ENCODE measurements at places on chromosomes 4 and X. TPM values are rescaled to one million over a fixed set of nuclear protein-coding genes. Genes with fewer than 3 reads are reported as not detected.
A peak's percentile ranks its signal among the peaks of the same experiment; 100 is the strongest.

DNA sequence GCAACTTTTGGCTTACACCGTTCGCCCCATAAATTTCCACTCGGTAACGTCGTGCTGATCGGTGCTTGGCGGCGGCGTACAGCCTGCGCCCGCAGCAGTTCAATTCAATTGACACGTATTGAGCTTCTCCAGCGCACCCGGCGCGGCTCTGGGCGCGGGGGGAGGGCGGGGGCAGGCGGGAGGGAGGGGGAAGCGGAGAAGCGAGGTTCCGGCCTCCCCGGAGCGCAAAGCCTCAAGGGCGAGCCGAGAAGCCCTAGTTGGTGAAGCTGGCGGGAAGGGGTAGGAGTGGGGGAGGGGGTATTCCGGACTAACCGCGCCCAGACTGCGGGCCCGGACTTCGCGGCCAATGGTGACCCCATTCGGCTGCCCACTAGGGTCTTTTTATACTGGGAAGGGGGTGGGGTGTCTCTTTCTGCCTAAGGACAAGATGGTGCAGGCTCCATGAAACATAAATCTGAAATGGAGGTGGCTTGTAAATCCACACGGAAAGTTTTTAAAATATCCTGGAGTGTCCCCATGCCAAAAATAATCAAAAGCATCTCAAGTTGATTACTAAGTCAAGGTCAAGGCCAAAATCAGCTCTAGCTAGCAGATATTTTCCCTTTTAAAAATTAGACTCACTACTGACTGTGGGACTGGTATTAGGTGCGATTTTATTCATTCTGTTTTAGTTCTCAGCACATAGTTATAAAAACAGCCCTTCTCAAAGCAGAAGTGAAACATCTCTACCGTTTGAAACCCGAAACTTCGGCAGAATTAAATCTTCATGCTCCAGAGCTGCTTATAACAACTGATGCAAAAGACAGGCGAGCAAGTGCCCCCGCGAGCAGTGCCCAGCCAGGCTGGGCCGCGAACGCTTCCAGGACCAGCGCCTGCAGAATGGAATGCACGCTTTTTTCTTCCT is 1.5 kb upstream of the BCOR start:
- H3K36me3 ChIP-seq = peaks cover 2% of the 10 kb centered on the region
- peaks cover 12% of the 10 kb centered on the region for H3K4me1 ChIP-seq
- peak overlapping the region; percentile 86 for H3K4me3 ChIP-seq
- H3K27ac ChIP-seq = peak overlapping the region; percentile 77

GRCh38 chrX:49995107-49995731 is 72.8 kb downstream of the CLCN5 start:
- no peaks in the 10 kb centered on the region for H3K36me3 ChIP-seq
- no peak for DNase-seq
- H3K27ac ChIP-seq = no peak overlapping the region
- no peaks in the 10 kb centered on the region for H3K27me3 ChIP-seq
- no peak overlapping the region for H3K4me3 ChIP-seq
- H3K4me1 ChIP-seq = peaks cover 11% of the 10 kb centered on the region

GRCh38 chrX:109672239-109672638 is 47.3 kb upstream of the KCNE5 start:
- H3K27ac ChIP-seq = no peak overlapping the region
- H3K4me1 ChIP-seq = no peaks in the 10 kb centered on the region
- H3K36me3 ChIP-seq = peaks cover 31% of the 10 kb centered on the region
- H3K4me3 ChIP-seq = no peak overlapping the region
- no peaks in the 10 kb centered on the region for H3K27me3 ChIP-seq

DNA sequence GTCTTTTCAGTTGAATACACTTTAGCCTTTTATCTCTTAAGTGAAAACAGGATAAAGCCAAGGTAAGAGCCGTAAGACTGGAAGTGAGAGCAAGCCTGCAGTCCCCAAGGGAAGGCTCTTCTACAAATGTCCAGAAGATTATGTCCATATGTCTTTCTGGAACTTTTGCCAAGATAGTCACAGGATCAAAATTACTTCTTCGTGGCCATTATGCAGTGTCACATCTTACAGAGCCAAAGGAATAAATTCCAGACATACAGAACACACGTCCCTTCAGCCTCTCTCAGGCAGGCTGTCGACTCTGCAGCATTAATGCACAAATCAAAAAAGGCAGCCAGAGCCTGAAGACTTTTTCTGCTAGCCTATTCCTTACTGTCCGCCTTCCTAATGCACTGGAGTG is 10.9 kb upstream of the GATB start:
- H3K27me3 ChIP-seq = peaks cover 9% of the 10 kb centered on the region
- no peak overlapping the region for H3K27ac ChIP-seq
- no peaks in the 10 kb centered on the region for H3K4me1 ChIP-seq

Gene GAGE12E
- total RNA-seq = not detected

Gene WNK3
- total RNA-seq = 0.74 TPM

Data from activated CD4-positive, alpha-beta T cell treated with anti-CD3 and anti-CD28 coated beads for 36 hours (primary cell).